ENCODE measurements at places on chromosomes 13 and 19.

DNA sequence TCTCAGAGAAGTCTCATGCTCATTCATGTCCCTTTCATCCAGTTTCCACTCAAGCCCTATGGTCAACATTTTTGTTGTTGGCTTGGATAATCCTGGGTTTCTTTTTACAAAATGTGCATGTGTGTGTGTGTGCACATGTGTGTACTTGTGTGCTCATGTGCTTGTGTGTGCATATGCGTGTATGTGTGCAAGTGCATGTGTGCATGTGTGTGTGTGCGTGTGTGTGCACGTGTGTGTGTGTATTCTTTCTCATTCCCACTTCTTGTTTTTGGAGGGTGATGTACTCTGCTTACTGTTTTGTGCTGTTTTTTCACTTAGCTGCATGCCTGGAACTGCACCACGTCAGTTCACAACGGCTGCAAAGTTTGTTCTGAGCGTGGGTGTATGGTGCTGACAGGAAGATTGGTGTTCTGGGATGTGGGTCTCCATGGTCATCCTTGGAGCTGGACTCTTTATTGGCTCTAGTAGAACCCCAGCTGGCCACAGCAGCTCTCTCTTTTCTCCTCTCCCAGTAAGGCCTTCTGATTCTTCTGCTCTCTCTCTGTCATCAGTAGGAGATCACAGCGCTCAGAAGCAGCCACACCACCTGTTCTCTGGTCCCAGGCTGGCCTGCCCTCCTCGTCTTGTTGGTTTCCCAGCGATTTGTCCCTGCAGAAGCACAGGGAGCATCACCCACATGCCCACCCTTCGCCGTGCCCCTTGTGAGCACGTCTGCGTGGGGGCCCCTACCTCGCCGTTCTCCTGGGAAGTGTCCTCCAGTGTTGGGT lies 60.8 kb downstream of the SOX1 start:
- no peak for DNase-seq

DNA sequence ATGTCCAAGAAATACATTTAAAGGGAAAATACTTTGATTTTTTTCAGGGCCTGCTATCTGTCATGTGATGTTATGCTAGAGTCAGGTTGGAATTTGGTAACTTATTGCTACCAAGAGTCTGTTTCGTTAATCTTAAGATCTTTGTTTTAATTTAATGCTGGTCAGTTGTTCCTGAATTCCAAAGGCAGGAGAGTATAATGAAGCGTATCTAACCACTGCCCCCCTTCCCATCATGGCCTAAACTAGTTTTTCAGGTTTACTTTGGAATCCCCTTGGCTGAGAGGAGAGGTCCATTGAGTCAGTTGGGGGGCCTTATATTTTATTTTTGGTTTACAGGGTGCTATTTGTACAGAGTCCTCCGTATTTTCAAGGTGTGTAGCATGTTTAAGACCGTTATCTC lies 116.3 kb upstream of the SLC7A1 start:
- DNase-seq: no peak

DNA sequence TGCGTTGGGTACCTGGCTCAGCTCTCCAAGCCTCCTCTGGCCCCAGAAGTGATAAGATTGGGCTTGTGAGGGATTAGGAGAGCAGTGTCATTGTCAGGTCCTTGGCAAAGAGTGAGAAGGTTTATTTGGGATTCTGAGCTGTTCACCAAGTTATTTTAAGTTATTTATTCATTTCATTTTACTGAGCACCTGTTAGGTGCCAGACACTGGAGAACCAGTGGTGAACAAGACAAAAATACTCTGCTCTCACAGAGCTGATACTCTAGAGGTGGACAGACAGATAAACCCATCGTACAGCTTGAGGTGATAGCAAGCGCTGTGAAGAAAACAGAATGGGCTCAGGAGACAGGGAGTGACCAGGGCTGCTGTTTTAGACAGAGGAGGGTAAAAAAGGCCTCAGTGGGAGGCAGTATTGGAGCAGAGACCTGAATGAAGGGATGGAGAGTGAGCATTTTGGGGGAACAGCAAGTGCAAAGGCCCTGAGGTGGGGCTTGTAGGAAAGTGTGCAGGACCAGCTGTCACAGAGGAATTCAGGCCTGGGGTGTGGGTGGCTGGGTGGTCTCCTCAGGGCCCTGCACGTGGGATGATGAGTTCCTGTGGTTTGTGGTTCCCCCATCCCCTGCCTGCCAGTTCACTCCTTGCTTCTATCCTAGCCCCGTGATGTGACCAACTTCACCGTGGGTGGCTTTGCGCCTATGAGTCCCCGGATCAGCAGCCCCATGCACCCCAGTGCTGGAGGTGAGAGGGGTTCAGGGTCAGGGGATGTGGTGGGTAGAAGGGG lies 8.7 kb upstream of the TIMM50 start:
- DNase-seq: no peak

GRCh38 chr13:23852351-23852750 lies 36.8 kb downstream of the MIPEP start:
- no peak for DNase-seq

DNA sequence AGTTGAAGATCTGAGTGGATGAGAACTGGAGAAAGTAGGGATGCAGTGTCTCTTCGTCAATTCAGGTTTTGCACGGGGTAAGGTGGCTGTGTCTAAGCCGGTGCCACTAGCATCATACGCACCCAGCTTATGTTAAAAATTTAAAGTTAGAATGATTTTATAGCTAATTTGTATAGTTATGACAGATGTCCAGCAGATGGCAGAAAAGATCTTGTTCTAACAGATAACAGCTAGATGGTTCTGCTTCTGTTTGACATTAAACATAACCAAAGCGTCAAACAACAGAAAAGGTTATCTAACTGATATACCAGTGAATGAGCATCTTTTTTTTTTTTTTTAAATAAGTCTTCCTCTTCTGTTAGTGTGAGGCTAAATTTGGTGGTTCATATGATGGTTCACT lies 18.8 kb upstream of the EDDM13 start:
- peak; percentile 16 for DNase-seq

- no peak for DNase-seq
These were observed 275.4 kb upstream of the OBI1 start for GRCh38 chr13:78934336-78934735.

GRCh38 chr13:73933795-73934194 lies 200.4 kb downstream of the KLF12 start:
- DNase-seq: no peak

- DNase-seq: no peak
These were observed 27.8 kb upstream of the IGFL4 start for GRCh38 chr19:46068345-46069258.

GRCh38 chr13:65763811-65764210 lies 1466.3 kb downstream of the PCDH9 start:
- DNase-seq: no peak

All from GM19239 (cell line).